GM23248 (cell line): ENCODE measurements at places on chromosomes 2 and 18.

DNA sequence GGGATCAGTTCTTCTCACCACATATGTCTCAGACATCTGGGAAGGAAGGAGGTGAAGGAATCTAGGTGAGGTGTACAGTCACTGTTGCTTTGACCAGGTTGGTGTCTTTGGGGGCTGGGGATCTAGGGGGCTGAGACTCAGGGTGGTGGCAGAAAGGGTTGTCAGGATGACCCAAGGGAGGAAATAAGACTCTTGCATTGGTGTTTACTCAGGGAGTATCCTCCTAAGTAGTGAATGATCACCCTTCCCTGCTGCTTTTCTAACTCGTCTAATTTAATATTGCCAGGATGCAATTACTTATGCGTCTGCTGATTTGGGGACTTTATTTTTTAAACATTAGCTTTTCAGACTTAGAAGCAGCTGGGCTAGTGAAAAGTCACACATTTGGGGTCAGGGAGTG lies 127.8 kb upstream of the SIX3 start:
- DNase-seq: no peak

GRCh38 chr2:59308108-59308507 lies 1067.0 kb upstream of the FANCL start:
- DNase-seq: no peak

GRCh38 chr2:27303093-27304025 lies 4.9 kb downstream of the UCN start:
- peak; percentile 88 for DNase-seq

DNA sequence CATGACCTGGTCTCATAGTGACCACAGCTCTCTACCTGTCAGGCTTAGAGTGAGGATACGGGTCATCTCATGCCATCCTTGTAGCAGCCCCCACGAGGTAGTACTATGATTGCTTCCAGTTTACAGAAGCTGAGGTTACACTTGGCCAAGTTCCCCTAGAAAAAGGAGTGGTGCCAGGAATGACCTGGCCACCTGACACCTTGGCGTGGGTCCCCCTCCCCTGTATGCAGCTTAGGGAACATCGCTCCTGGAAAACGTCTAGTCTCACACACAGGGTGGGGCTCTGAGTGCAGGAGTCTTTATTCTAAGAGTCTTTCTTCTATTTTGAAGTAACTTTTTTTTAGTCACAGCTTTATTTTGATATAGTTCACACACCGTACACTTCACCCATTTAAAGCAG lies 14.8 kb downstream of the NPPC start:
- no peak for DNase-seq

DNA sequence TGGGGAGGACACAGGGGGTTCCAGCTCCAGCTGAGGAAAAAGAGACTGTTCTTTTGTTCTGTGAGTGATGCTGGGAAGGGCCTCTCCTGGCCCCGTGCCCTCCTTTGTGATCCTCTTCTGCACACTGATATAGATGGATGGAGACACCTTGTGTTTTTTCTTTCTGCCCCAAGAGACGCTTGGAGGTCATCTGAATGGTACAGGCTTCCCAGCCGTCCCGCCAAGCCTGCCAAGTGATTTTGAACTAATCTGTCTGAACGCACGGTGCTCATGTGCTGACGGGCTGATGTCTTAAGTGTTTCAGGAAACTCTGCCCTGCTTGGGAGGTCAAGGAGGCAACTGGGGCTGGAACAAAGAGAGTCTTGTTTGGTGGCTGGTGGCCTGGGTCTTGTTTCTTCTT lies 57.5 kb downstream of the KIF5C start:
- DNase-seq: no peak

GRCh38 chr2:236685361-236685760 lies 115.7 kb downstream of the ACKR3 start:
- DNase-seq: no peak

DNA sequence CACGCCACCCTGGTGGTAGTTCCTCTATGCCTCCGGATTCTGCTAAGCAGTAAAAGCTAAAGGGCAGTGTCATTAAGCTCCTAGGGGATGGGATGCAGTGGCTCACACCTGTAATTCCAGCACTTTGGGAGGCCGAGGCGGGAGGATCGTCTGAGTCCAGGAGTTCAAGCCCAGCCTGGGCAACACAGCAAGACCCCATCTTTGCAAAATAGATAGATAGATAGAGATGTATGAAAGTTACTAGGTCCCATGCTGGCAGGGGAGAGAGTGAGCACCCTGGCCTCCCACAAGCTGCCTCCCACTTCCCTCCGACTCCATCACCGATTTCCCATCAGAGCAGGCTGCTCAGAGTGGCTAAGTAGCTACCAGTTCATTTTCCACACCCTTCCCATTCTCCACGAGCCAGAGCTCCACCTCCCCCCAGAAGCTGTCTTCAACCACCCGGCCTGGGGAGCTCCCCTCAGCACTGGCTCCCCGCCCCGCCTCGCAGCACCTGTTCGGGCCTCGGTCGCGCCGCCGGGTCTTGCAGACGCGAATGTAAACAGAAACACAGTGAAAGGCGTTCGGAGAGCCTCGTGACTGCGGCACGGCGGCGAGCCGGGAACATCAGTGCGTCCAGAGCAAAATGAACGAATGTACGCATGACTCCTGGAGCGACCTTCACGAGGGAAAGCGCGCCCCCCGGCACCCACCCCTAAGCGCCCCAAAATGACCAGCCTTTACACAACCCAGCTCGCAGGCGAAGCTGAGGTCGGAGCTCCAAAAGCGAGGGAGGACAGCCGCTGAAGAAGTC lies 598 bp upstream of the CEP68 start:
- no peak for DNase-seq

DNA sequence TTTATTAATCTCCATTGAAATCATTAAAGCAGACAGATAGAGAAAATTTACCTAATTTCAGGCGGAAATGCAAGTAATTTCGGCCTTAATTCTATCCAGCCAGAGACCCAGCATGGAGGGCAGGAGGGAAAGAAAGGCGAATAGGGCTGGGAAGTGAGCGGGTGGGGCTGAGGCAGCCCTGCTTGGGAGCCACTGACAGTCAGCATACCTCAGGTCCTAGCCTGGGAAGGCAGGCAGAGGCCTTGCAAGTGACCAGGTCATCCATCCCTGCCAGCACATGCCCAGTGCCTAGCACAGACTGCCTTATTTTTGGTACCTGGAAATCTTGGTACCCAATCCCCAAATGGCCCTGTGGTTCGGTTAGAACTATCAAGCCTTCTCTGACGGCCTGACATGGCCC lies 1.5 kb downstream of the GDF7 start:
- DNase-seq: no peak

GRCh38 chr2:96534701-96535181 lies 1.8 kb upstream of the ARID5A start:
- DNase-seq: no peak

GRCh38 chr2:129329574-129329973 lies 649.9 kb upstream of the RAB6C start:
- no peak for DNase-seq

DNA sequence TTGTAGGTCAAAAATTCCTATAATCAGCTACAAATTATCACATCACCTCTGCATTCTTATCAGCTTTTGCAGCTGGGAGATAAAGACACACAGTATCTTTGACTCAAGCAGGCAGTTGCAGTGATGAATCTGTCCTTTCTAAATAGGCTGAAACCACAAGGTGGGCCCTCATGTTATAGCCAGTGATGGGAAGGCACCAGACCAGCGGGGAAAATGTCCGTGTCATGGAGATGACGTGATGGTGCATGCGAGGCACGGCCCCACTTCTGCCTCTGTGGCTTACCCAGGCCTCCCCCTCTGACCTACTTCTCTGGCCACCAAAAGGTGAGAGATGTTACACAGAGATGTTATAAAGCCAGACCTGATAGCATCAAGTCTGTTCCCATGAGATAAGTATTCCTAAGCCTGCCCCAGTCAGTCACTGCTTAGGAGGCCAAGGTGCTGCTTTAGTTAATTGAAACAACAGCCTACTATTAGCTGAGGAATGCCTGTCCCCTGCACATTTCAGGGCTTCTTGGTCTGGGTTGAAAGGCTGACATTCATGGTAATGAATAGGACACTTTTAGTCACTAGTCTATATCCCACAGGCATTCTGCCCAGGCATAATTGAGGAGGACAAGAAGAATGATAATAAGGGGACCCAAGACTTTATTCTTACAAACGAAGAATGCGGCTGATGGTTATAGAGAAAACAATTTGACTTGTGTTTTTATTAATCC lies 327.9 kb downstream of the LPIN1 start:
- no peak for DNase-seq

- DNase-seq: peak; percentile 75
Observed at GRCh38 chr2:12816379-12817306, 99.9 kb downstream of the TRIB2 start.

GRCh38 chr2:190452433-190452832 lies 44.3 kb downstream of the MFSD6 start:
- no peak for DNase-seq

DNA sequence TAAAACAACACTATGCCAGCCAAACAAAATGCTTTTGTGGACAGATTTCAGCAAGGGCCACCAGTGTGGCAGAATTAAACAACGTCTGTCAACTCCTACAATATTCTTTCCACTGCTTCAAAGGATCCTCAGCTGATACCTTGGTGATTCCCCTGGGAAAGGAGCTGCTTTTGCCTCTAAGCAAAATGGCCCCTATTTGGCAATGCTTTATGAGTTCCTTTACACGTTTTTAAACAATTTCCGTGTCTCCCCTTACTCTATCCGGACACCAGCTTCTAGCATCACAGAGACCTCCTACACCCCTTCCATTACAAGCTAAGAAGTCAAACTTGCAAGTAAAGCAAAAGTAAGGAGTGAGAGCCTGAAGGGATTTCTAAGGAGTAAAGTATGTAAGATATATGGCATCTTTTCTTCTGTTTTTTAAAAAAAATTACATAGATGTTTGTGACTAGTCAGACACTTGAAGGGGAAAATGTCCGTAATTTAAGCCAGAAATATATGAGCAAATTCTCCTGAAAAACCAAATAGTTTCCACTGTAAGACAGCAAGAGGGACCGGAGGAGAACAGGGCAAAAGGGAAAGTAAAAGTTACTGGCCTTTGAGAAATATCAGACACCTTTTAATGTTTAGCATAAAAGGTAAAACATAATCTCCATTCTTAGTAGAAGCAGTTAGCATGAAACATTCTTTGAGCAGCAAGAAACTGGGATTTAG lies 1.9 kb downstream of the SOS1 start:
- peak; percentile 75 for DNase-seq

DNA sequence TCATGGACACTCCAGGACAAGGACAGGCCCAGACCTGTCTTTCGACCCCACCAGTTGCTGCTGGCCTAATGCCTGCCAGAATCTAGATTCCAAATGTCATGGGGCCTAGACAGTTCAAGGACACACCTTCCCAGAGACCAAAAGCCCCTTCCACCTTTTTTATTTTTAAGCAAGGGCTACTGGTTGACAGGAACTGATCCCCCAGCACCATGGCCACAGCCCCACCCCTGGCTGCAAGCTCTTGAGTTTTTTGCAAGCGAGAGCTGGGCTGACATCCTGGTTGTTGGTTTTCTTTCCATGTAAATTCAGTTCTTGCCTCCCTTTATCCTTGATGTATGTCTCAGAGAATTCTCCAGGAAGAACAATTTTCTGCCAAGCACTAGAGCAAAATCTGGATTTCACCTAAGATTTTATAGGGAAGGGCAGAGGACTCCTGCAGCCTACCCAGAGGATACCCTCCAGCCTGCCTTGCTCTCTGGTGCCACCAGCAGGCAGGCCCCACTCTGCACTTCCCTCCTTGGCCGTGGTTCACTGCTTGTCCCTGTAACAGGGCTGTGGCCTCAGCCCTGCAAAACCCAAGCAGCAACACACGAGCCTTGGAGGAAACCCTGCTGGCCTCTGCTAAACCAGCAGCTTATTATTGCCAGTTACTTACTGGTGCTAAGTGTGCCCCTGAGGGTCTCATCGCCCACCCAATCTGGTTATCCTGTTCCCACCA lies 97.7 kb downstream of the TWIST2 start:
- DNase-seq: peak; percentile 83

GRCh38 chr18:79533591-79533990 lies 137.9 kb downstream of the NFATC1 start:
- no peak for DNase-seq

DNA sequence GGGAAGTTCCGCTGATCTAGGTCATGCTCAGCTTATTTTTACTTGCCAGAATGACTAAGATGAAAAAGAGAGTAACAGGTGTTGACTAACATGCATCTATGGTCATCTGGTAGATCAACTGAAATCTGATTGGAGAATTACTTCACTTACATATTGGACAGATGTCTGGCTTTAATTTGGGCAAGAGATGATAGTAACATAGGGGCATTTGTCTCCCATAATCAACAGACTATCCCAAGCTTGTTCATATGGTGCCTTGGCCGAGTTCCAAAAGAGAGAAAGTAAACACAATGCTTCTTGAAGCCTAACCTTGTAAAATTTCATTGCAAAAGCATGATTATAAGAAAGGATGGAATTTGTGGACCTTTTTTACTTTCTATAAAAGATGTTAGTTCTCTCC lies 503.7 kb downstream of the ADCYAP1 start:
- DNase-seq: no peak

DNA sequence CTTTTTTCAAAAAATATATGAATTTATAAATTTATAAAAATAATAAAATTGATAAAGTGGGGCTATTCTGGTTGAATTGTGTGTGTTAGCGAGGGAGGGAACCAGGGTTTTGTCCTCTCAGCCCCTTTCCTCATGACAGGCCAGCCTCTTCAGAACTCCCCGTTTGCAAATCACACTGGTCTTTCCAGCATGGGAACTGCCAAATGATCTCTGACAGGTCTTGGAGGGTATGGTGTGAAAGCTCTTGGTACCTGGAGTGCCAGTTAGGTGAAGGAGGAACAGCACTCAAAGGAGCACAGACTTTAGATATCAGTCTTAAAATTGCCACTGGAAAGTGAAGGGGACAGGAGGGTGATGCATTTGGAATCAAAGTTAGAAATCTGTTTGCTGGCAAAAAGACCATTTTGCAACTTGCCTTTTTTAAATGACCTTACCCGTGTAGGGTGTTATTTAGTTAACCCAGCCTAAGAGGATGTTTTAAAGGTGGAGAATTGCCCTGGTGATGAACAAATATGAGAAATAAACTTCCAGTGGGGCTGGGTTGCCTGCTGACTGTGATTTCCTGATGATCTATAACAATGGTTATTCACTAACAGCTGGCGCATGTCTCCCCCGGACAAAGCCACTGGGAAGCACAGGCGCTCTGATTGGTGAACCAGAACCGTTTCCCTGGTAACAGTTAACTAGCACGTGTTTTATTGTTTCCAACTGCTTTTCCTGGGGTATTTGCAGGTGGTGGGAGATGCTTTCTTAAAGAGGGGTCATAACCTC lies 85.3 kb upstream of the EFEMP1 start:
- peak; percentile 95 for DNase-seq

- DNase-seq: peak; percentile 43
Observed at GRCh38 chr18:11119959-11120587, 29.3 kb downstream of the PIEZO2 start.

- DNase-seq: peak; percentile 90
Observed at GRCh38 chr2:196112418-196113034, 43.9 kb upstream of the DNAH7 start.

GRCh38 chr18:35127201-35127600 lies 86.0 kb downstream of the MAPRE2 start:
- no peak for DNase-seq

GRCh38 chr2:151845884-151846283 lies 17.7 kb upstream of the ARL5A start:
- DNase-seq: no peak
